ENCODE measurements at places on chromosomes 13 and 19.

- H3K27me3 ChIP-seq, result no peaks in the 10 kb centered on the region
- no peaks in the 10 kb centered on the region for H3K36me3 ChIP-seq
- DNase-seq, result no peak
- no peak overlapping the region for H3K4me3 ChIP-seq
These were observed 114.7 kb upstream of the MCF2L start for GRCh38 chr13:112854321-112854720.

DNA sequence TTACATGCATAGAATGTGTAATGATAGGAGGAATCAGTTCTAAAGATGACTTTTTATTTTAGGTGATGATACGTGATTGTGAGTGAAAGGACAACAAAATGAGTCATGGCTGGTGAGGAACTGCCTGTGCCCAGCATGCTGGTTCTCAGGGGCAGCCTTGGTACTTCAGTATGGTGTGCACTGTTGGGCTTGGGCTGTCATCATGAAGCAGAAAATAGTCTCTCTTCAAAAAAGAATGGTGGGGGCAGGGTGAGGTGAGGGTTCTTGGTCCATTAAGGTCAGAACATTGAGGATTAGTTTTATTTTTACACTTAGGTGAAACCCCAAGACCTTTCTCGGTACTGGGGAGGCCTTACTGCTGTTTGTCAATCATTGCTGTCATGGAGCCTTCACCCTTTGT lies 309.5 kb downstream of the MTUS2 start:
- H3K36me3 ChIP-seq, result no peaks in the 10 kb centered on the region
- no peak for DNase-seq
- no peak overlapping the region for H3K4me3 ChIP-seq
- no peaks in the 10 kb centered on the region for H3K4me1 ChIP-seq
- no peak overlapping the region for H3K27ac ChIP-seq
- H3K27me3 ChIP-seq, result no peaks in the 10 kb centered on the region

- H3K4me1 ChIP-seq, result no peaks in the 10 kb centered on the region
- no peak overlapping the region for H3K27ac ChIP-seq
- no peak for DNase-seq
- no peak overlapping the region for H3K4me3 ChIP-seq
These were observed 55.8 kb downstream of the VAV1 start for GRCh38 chr19:6828306-6828697.

DNA sequence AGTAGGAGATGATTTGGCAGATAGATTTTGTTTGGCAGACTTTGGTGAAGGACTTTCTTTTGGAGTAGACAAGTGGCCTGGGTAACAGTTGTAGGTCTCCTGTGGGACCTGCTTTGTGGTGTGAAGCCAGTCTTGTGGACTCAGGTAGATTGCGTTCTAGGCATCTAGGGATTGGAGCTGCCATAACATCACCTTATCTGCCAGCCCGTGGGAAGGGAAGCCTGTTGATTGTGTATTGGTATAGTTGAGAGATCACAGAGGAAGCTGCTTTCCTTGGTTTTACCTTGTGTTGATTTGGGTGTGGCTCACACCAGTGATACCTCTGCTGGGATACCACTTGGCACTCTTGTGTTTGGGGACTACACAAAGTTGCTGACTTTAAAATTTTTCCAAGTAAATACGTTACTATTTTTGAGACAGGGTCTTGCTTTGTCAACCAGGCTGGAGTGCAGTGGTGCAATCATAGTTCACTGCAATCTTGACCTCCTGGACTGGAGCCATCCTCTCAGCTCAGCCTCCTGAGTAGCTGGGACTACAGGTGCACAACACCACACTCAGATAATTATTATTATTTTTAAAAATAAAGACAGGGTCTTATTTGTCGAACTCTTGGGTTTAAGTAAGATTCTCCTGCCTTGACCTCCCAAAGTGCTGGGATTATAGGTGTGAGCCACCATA lies 7.8 kb downstream of the HNRNPM start:
- peaks cover 6% of the 10 kb centered on the region for H3K4me1 ChIP-seq
- H3K4me3 ChIP-seq, result no peak overlapping the region
- no peaks in the 10 kb centered on the region for H3K36me3 ChIP-seq
- DNase-seq, result no peak
- H3K27me3 ChIP-seq, result no peaks in the 10 kb centered on the region
- H3K27ac ChIP-seq, result peak overlapping the region; percentile 2

GRCh38 chr13:32125221-32125689 lies 93.7 kb downstream of the FRY start:
- no peak overlapping the region for H3K4me3 ChIP-seq
- H3K27ac ChIP-seq, result peak overlapping the region; percentile 67
- no peaks in the 10 kb centered on the region for H3K27me3 ChIP-seq
- DNase-seq, result no peak

DNA sequence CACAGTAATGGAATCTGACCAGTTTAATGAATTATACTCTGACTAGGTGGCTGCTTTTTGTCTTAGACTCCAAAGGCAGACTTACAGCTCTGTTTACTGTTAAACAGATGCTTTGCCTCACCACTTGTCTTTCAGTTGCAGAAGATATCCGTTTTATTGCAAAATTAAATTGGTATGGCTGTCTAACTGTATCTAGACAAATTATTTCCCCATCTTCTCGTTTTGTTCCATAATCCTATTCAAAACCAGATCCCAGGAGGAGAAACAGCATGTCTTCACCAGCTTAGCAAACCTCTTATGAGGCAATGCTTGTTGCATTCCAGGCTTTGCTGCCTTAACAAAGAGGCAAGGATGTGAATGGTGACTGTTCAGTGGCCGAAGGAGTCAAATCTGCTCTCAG lies 215.6 kb downstream of the TDRD3 start:
- no peaks in the 10 kb centered on the region for H3K27me3 ChIP-seq
- H3K4me3 ChIP-seq, result no peak overlapping the region
- H3K27ac ChIP-seq, result no peak overlapping the region
- no peak for DNase-seq
- H3K36me3 ChIP-seq, result no peaks in the 10 kb centered on the region
